SK-N-SH (cell line): ENCODE measurements at places on chromosomes 13 and 19.

GRCh38 chr19:52086481-52086880 is 9.1 kb downstream of the ZNF841 start:
- no peak for DNase-seq

GRCh38 chr19:38975861-38976271 is 324 bp upstream of the FBXO17 start:
- no peak for DNase-seq

GRCh38 chr19:19661675-19662251 is 1.7 kb downstream of the ATP13A1 start:
- DNase-seq, result peak; percentile 60

DNA sequence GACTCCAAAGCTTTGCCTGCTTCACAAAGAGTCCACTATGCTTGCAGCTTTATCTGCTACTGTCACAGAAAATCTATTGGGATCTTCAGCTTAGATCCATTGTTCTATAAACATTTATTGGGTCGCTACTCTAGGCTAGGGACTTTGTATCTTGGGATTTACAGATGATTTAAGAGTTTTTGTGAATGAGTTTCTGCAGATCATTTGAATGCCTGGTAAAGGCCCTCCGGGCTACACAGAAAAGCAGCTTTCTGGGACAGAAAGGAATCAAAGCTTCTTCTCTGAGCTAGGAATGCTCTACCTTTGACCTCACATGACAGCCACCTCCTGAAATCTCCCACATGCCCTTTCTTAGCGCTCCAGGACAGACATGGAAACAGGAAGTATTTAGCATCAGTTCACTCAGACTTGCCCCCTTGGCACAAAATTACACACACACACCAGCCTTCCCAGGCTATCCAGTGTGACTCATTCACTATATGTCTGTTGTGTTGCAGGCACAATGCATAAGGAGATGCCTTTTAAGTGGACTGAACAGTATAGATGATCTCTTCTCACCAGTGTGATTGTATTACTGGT is 492.4 kb downstream of the DACH1 start:
- no peak for DNase-seq

GRCh38 chr19:46890423-46891170 is 29.8 kb downstream of the ARHGAP35 start:
- DNase-seq, result no peak

DNA sequence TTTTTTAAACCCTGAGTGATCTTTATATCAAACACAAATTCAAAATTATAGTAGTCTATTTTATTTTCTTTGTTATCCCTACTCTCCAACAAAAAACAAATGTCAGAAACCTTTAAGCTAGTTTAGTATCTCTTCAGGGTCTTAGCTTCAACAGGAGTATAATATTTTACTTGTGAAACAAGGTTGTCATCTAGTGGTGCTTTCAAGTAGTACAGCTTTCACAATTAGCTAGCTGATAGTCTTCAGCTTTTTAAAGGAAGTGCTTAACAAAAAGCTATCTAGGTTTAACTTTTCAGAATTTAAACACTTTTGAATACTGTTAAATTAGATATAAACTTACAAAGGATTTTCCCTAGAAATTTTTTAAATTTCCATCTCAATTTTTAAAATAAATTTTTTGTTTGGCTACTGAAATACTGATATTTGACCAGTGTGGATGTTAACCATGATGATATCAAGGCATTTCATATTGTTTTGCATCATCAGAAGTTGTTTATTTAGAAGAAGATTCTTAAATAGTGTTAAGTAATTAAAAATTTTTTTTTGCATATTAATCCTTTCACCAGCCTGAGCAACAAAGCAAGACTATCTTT is 34.2 kb downstream of the TDRD3 start:
- DNase-seq, result peak; percentile 36

- DNase-seq, result no peak
Observed at GRCh38 chr13:31053091-31053490, 108.6 kb downstream of the HSPH1 start.

- no peak for DNase-seq
Observed at GRCh38 chr13:95676105-95676761, 706 bp upstream of the DNAJC3 start.

GRCh38 chr19:13037161-13037560 is 41.9 kb downstream of the NFIX start:
- no peak for DNase-seq

DNA sequence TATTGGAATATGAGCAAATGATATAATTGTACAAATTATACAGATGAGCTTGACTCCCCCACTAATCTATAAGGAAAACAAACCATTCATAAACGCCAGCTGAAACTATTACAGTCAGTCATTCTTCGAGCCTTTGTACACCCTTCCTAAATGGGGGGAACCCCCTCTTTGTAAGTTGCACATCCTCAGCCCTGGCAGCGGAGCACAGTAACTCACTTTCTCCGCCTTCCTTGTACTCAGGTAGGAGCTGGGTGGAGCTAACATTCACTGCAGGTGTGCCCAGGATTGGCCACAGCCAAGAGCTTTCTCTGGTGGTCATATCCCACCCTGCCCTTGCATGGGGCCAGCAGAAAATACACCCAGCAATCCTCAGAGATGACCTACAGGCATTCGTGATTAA is 28.6 kb downstream of the PIN1 start:
- no peak for DNase-seq

GRCh38 chr13:30502237-30502636 is 36.5 kb upstream of the HMGB1 start:
- DNase-seq, result no peak
